ENCODE measurements at places on chromosomes 13 and 19.

- DNase-seq: no peak
These were observed at the start of gene AXL for GRCh38 chr19:41218615-41219507. Gene AXL, plus strand, starts transcription at chr19:41219223. Its CDS starts 170 bp downstream, at chr19:41219393.

DNA sequence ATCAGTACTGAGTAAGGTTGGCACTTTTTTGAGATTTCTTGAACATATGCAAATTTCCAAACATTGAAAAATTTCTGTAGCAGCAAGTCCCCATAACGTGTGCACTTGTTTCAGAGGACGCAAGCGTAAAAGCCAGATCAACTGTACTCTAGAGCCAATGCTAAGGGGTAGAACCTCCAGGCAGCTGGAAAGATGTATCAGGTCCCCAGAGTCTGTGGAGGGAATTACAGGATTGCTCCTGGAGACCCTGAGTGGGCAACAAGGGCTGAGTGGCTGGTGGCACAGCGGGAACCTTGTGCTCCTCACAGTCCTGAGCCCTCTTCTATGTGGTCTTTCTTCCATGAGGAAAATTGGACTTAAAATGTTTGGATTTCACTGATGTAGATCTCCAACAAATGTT lies 53.9 kb upstream of the AMER2 start:
- DNase-seq: no peak

DNA sequence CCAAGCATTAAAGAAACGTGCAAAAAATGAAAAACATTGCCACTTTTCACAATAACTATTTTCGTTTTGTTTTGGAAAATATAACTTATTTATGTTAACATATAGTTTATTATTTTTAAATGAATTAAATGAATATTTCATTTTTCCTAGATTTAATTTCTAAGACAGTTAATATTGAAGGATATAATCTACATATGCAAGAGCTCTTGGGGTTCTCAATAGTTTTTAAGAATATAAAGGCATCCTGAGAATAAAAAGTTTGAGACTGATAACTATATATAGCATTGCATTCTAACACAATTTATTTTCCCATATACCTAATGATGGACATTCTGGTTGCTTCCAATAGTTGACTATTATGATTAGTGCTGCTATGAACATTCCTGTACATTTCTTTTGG lies 19.9 kb downstream of the ZNF461 start:
- DNase-seq: no peak

DNA sequence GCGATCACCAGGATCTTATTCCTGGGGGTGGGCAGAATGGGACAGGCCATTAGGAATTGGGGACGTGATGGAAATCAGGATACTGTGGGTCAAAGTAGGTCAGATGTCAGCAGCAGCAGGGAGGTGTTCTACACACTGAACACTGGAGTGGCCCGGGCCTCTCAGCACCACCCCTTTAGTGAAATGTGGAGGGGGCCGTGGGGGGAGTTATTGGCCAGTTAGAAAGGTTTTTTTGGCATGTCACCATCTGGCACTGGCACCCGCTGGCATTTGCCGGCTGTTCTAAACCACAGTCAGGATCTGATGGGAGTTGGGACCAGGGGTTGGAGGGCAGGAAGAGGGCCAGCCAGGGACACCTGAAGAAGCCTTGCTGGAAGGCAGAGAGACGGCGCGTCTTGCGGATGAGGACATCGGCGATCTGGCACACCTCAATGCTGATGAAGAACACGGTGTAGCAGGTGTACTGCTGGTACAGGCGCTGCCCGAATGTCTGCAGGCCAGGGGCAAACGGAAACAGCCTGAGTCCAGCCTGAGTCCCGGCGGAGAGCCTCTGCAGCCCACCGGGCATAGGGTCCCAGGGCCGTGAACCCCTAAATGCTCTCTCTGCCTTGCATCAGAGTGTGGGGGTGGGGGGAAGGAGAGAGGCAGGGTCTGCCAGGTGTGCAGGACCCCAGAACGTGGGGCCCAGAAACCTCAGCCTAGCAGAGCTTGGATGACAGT lies 5.8 kb downstream of the TMEM147 start:
- no peak for DNase-seq

GRCh38 chr13:24257497-24257896 lies 51.9 kb upstream of the C1QTNF9 start:
- no peak for DNase-seq

DNA sequence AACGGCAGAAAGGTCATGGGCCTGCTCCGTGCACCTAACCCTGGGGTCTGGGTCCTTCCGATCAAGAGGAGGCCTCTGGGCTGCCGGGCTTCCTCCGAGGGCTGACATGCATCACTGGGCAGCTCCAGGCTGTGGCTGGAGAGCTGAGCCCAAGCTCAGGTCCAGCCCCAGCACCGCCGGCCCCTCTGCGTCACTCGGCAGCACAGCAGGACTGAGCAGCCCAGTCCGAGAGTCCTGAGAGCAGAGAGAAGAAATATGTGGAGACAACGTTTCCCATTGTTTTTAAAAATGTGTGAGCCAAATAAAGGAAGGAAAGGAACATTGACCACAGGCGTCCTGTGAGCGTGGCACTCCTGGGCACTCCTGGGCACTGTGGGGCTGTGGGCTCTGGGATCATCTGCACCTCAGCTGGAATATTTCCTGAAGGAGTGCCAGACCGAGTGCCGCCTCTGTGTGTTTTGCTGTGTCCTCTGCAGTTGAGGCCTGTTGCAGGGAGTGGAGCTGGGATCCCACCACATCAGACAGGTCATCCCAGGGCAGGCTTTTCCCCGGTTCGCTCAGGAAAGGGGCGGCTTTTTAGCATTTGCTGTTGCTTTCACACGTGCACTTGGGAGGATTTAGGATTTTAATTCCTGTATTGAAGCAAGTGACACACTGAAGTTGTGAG lies 37.8 kb upstream of the TFDP1 start:
- no peak for DNase-seq

- DNase-seq: peak; percentile 71
These were observed 13.7 kb downstream of the PVR start for GRCh38 chr19:44657211-44657921.

DNA sequence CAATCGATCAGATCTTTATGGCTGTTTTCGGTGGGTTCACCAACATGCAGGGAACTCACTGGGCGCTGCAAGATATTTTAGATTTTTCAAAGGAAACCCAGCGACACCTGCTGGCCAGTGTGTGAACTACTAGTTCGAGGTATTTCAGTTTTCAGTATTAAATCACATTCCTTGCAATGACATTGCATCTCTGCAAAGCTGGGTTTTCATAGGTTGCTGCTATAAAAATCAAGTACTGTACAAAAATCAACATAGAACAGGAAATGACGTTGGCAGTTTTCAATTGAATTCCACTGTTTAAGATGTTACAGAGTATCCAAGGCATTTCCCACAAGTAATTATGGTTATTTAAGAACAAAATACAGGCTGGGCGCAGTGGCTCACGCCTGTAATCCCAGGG lies 17.6 kb downstream of the LIG1 start:
- DNase-seq: peak; percentile 47

GRCh38 chr13:32309312-32310133 lies 5.6 kb downstream of the ZAR1L start:
- no peak for DNase-seq

DNA sequence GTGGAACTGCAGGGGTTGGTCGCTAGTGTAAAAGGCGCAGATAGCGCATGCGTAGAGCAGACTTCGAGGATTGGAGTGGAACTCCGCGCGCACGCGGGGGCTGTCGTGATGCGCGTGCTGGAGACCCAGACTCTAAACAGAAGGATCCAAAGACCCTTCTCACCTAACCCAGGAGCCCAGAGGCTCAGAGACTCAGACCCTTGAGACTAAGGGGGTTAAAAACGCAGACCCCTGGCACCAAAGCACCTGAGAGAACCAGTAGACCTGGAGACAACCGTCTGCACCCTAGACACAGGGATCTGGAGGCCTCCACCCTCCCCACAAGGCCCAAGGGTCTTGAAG lies 567 bp upstream of the CTU1 start:
- DNase-seq: no peak

DNA sequence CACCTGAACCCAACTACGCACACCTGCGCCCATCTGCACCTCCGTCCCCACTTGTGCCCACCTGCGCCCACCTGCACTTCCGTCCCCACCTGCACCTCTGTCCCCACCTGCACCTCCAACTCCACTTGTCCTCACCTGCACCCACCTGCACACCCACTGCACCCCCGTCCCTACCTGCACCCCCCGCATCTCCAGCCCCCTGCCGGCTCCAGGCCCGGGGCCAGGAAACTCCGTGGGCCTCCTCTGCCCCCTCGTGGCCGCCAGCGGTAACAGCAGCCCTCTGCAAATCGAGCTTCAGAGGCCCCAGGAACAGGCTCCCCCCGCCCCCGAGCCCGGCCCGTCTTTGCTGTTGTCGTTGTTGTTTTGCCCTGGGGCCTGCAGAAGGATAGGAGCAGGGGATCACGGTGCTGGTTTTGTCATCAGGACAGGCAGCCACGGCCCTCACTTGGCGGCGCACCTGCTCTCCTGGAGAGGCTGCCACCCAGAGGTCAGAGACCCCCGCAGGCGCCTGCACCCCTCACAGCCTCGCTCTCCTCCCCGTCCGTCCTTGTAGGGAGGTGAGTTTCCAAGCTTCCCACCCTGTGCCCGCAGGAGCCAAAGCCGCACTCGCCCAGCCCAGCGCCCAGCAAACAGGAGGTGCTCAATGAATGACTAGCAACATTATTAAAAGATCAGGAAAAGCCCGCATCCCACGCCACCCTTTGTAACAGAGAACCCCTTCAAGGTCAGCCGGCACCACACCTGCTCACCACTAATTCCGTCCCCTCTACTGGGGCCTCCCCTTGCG lies 65.4 kb downstream of the GNG7 start:
- peak; percentile 71 for DNase-seq

- no peak for DNase-seq
These were observed 16.1 kb downstream of the ADGRE1 start for GRCh38 chr19:6903446-6903845.

Measured in stimulated activated CD4-positive, alpha-beta T cell treated with anti-CD3 and anti-CD28 coated beads, Interleukin-12 subunit alpha, Interleukin-12 subunit beta, amount 100 ng/mL, for 24 hours (primary cell).